ENCODE measurements at places on chromosomes 7 and 10.

- no peak for DNase-seq
These were observed 127.2 kb downstream of the SRI start for GRCh38 chr7:88092676-88092999.

GRCh38 chr7:4190010-4190981, 491.8 kb upstream of the FOXK1 start:
- DNase-seq = no peak

- no peak for DNase-seq
These were observed 232.7 kb downstream of the FANK1 start for GRCh38 chr10:126129026-126129425.

DNA sequence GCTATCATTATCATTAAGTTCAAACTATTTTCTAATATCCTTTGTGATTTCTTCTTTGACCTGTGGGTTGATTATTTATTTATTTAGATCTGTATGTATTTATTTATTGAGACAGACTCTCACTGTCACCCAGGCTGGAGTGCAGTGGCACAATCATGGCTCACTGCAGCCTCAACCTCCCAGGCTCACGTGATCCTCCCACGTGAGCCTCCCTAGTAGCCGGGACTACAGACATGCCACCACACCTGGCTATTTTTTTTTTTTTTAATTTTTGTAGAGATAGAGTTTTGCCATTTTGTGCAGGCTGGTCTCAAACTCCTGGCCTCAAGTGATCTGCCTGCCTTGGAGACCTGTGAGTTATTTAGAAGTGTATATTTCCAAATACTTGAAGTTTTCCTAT, 28.7 kb upstream of the MRPS16 start:
- no peak for DNase-seq

- no peak for DNase-seq
These were observed 1.5 kb downstream of the CPSF4 start for GRCh38 chr7:99440195-99440594.

- no peak for DNase-seq
These were observed 48.1 kb downstream of the INSYN2A start for GRCh38 chr10:127148066-127148932.

DNA sequence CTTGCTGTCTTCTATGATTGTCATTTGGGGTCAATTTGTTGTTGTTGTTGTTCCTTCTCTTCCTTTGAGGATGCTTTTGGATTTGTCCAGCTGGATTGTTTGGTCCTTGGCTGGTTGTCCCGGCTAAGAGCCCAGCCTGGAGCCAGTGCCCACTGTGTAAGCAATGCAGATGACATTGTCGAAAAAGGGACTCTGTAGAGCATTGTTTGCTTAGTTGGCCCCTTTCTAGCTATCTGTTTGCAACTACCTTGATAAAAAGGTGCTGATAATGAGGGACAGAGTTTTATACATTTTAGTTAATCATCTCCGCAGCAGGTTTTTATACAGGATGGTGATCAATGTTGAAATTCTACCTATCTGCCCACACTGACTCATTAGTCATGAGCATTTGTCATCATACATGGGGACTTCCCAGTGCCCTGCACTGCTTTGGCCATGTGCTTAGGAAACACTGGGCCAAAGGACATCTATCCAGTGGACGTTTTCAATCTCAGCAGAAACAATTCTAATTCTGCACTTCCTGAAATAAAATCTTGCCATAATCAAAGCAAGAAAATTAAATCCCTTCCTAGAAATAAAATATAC, 311.9 kb downstream of the GRM8 start:
- no peak for DNase-seq

GRCh38 chr10:32795598-32796183, 162.3 kb downstream of the ITGB1 start:
- DNase-seq = no peak

Data from activated T-helper 1 cell treated with anti-CD3 and anti-CD28 coated beads, Interleukin-2, amount 50 U/mL, for 16 hours (primary cell).